ENCODE measurements at places on chromosomes 11 and 22.

GRCh38 chr11:130876931-130877915 lies 39.1 kb downstream of the SNX19 start:
- DNase-seq = no peak

DNA sequence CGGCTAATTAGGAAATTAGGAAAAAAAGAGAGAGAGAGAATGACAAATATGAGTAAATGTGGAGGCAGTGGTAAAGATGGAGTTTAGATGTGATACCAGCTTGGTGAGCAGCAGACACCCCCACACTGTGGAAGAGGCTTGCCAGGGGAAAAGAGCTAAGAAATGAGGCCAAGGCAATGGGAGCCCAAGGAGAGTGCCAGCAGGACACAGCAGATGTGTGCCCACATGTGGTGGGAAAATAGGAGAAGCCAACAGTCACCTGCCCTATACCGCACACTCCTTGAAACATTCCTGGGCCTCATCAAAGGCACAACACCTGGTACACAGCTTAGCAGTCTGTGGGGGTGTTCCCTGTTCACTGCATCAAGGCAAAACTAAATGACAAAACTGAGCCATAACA lies 104.9 kb downstream of the FAM76B start:
- no peak for DNase-seq

DNA sequence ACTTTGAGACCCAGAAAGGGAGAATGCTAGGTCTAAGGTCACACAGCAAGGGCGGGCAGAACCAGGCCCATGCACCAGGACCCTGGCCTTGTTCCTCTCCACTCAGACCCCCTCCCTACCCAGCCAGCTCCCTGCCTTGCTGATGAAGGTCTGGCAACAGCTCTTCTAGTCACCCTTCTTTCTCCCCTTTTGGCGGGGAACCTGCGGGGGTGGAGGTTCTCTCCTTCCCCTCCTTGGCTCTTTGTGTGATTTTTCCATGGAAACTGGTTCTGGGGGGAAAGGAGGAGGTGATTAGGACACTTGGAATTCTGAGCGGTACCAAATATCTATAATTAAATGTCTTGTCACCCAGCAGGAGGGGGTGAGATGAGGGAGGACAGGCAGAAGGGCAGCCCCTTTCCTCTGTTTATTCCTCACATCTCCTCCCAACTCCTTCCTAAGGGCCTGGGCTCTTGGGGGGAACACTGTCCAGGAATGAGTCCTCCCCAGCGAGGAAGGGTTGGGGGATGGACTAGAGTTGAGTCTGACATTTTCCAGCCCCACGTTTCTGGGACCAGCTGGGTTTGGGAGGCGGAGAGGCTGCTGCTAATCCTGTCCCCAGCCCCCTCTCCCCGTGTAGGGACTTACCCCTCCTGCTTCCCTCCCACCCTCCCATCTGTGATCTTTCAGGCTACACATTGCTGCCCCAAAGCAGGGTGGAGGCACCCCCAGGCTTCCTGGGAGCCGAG lies 7.4 kb downstream of the ARHGEF17 start:
- DNase-seq = no peak

DNA sequence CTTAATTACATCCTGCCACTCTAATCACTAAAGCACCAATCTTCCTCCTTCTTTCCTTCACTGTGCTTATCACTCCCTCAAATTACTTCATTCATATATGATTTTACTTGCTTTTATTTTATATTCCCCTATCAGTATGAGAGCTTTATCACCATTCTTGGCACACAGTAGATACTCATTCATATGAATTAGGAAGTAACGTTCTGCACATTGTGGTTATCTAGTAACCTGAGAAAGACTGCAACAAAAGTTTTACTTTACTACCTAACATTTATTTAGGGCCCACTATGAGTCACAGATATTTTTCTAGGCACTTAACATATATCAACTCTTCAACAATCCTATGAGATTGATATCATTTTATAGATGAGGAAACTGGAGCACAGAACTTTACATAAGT lies 1559.9 kb upstream of the TENM4 start:
- DNase-seq = no peak

GRCh38 chr22:24585927-24586546 lies 6.8 kb downstream of the LRRC75B start:
- DNase-seq = no peak

DNA sequence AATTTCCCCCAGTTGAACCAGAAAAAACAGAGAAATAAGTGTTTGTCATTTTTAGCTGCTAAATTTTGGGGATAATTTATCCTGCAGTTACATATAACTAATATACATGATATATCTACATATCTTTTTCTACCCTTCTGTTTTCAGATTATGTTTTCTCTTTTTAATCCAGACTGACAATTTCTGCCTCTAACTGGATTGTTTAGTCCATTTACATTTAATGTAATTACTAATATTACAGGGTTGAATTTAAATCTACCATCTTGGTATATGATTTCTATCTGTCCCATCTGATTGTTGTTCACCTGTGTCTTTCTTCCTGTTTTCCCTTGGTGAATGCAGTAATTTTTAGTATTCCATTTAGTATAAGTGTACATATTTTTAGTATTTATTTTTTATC lies 5.7 kb downstream of the NNMT start:
- no peak for DNase-seq

DNA sequence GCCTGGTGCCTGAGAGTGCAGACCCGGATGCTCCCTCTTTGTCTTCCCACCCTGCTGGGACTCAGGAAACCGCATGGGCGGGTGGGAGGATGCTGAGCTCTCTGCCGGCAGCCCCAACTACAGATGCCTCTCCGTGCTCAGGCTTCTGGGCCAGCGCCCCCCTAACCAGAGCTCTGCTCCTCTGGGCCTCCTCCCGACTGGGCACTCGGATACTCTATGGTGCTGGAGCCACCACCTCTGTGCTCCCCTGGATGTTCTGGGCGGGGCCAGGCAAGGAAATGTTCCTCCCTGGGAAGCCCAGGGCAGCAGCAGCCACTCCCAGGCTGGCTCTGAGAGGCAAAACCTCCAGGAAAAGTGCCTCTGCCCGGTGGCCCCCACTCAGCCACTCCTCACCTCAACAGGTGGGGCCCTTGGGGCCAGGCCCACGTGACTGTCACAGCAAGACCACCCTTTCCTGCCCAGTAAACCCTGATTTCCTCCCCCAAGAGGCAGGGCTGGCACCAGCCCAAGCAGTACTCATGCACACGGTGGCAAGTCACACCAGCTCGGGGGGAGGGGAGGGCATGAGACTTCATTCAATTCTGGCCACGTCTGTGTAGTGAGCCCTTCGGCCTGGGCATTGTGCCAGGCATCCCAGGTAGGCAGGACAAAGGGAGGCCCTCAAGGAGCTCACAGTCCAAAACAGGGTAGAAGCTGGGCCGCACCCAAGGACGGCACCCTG lies 54.7 kb upstream of the TCF20 start:
- no peak for DNase-seq

GRCh38 chr22:18028817-18029527 lies 4.6 kb upstream of the MICAL3 start:
- DNase-seq = no peak

- no peak for DNase-seq
Measured at GRCh38 chr11:27699242-27699925, 871 bp downstream of the BDNF start.

DNA sequence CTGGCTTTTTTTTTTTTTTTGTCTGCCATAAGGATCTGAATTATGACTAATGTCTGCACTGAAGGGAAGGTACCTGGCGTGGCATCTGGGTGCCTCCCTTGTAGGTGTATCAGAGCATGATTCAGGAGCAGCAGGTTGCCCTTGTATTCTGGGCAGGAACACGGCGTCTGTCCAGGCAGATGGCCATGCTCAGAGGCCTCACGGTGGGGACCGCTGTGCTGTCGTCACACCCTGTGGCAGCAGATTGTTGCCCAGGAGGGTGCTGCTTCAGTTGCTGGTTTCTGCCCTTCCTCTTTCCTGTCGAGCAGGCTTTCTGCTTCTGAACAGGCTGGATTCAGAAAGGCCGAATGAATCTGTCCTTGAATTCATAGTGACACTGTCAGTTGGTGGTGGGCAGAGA lies 11.0 kb downstream of the ZNRF3 start:
- DNase-seq = no peak

DNA sequence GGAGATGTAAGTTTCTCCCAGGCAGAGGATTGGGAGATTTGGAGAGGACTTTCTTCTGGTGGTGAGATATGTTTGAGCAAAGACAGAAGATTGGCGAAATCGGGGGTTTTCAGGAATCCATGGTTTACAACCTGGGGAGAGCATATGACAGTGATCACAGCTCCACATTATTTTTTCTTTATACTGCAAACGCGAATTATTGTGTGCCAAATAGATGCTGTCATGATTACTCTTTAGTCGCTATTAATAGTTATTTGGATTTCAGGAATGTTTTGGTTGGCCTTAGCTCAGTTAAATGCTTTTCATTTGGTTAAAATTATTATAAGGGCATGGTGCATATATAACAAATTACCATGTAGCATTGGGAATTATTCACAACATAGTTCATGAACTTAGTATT lies 15.2 kb downstream of the ATXN10 start:
- no peak for DNase-seq

DNA sequence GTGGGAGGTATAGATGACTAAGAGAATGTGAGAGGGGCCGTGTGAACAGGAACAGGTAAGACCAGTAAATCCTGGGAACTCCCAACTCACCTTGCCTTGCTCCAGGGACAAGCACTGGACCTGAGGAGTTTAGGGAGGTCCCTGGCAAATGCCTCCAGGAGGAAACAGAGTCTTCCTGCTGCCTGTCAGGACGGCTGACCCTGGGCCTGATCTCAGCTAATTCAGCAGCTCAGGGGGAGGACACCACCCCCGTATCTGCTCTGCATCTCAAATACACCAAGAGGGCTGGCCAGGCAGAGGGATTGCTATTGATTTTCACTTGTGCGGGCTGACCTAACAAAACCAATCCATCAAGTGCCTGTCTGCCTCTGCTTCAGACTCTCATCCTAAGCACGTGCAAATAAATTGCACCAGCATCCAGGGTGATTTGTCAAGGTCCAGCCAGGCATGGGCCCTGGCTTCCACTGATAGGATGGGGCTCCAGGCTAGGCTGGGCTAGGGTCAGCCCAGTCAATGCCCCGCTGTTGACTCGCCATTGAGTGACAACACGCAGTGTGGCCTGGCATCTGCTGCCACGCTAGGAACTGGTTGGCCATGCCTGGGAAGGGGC lies 20.3 kb downstream of the UQCR10 start:
- no peak for DNase-seq

- no peak for DNase-seq
Measured at GRCh38 chr22:17999851-18000250, 24.5 kb downstream of the MICAL3 start.

- peak; percentile 89 for DNase-seq
Measured at GRCh38 chr22:30289141-30289979, at the start of gene CASTOR1. Gene CASTOR1, minus strand, starts transcription at chr22:30289505. Its CDS starts 8 bp downstream, at chr22:30289497.

- DNase-seq = peak; percentile 54
Measured at GRCh38 chr22:39567135-39567946, 3.2 kb upstream of the CACNA1I start.

GRCh38 chr22:19377565-19378343 lies 53.8 kb downstream of the HIRA start:
- DNase-seq = no peak

DNA sequence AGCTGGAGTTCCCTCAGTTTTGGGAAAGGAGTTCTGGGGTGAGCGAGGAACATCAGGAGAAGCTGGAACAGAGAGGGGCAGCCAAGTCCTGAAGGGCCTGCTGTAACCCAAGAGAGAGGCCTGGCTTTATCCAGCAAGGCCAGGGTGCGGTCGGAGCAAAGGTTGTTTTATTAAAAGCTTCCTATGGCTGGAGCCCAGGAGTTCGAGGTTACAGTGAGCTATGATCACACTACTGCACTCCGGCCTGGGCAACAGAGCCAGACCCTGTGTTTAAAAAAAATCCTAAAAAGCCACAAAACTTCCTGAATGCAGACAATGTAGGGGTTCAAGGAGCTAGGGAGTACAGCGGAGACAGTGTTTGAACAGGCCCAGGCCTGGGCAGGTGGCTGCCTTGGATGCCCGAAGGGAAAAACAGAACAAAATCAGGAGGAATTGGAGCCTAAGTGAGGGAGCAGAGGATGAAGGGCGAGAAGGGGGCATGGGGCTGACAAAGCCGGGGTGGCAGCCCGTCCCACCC lies 22.2 kb upstream of the MALAT1 start:
- peak; percentile 24 for DNase-seq

DNA sequence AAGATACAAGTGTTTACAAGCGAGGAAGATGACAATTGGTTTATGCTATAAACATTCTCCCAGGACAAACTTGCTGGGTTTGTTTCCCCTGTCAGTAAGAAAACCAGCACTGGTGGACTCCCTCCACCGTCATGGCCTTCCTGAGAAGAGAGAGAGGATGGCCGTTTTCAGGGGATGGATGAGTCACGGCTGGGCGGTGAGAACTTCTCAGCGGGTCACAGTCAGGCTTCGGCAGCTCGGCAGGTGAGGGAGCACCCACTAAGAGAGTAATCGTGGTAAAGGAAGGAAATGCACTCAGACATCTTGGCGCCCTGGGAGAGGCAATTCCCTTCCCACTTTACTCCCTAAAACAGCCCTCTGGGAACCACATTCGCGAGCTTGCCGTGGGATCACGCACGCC lies 83.9 kb downstream of the NCAM1 start:
- no peak for DNase-seq

GRCh38 chr11:129749141-129749540 lies 66.5 kb upstream of the TMEM45B start:
- no peak for DNase-seq

- peak; percentile 14 for DNase-seq
Measured at GRCh38 chr11:105130189-105130813, 9.3 kb downstream of the CARD18 start.

DNA sequence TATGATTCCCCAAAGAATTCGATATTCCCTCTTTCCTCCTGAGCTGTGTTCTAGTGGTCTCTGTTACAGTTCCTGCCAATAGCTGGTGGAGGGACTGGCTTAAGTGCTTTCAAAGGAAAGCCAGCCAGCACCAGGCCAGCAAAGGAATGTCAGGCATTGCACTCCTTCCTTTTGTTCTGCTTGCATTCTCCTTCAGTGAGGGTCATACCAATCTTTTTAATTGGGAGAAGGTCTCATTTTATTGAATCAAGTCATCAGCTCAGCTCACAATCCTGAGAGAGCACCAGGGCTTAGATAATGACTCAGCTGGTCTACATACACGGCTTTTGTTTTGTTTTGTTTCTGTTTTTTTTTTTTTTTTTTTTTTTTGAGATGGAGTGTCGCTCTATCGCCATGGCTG lies 222.9 kb downstream of the NAV2 start:
- DNase-seq = no peak

- no peak for DNase-seq
Measured at GRCh38 chr11:92342886-92343285, 118.3 kb downstream of the FAT3 start.

- peak; percentile 26 for DNase-seq
Measured at GRCh38 chr22:30609260-30610185, 2.5 kb downstream of the TCN2 start.

DNA sequence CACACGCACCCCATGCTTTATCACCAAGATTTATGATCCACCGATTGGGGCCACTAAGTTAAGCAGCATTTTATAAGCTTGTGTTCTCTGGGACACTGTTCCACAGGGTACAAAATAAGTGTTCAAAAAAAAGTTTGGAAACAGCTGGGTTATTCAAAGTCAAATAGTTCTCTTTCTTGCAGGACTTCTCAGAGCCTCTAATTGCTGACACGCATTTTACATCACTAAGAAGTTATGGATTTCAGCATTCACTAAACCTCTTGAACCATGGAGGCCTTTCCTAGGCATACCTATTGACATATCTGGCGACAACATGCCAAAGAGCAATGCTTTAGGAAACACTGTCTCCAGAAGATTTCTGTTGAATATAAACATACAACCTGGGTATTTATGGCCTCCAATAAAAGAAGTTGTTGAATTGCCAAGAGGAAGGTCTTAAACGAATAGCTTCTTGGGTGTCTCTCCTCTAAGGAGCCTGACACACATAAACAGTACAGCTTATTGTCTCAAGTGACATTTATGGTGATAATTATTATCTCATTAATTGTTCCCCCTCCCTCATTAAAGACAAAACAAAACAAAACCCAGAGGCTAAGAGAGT lies 147.1 kb upstream of the ARHGAP20 start:
- no peak for DNase-seq

Data from CD4-positive, alpha-beta T cell treated with Interferon alpha-2 for 1 hour (primary cell).